Tongue (tissue), 3 donors: ENCODE measurements at places on chromosomes 7 and 10. TPM values are rescaled to one million over a fixed set of nuclear protein-coding genes. Genes with fewer than 3 reads are reported as not detected.

The RARRES2 gene
- total RNA-seq = 35.5 TPM

The ICA1 gene
- total RNA-seq = 4.6 TPM

The CYP3A7 gene
- total RNA-seq = 0.21 TPM

The H2BK1 gene
- not detected for total RNA-seq

The NOS3 gene
- 7.0 TPM for total RNA-seq

The LRWD1 gene
- total RNA-seq = 12.9 TPM

The TRIL gene
- total RNA-seq = 23.9 TPM

The HPSE2 gene
- 18.3 TPM for total RNA-seq

The GPR22 gene
- total RNA-seq = not detected

The EN2 gene
- total RNA-seq = not detected

The CHAT gene
- not detected for total RNA-seq

The SPOCK2 gene
- 8.3 TPM for total RNA-seq

The MEOX2 gene
- 53.2 TPM for total RNA-seq

The AS3MT gene
- total RNA-seq = 8.7 TPM

The THSD7A gene
- total RNA-seq = 10.6 TPM

The TCERG1L gene
- 0.31 TPM for total RNA-seq

The MYO3A gene
- total RNA-seq = 3.3 TPM

The MUC12 gene
- not detected for total RNA-seq

The MET gene
- total RNA-seq = 23.3 TPM

The CAV1 gene
- 248 TPM for total RNA-seq

The DKK1 gene
- 0.51 TPM for total RNA-seq

The DNAJC1 gene
- 29.4 TPM for total RNA-seq

The GPNMB gene
- total RNA-seq = 120 TPM

The MNX1 gene
- not detected for total RNA-seq

The NCF1 gene
- total RNA-seq = 0.82 TPM

The CUZD1 gene
- 0.31 TPM for total RNA-seq

The SPDYE5 gene
- total RNA-seq = not detected

The HERC4 gene
- total RNA-seq = 76.1 TPM

The KLLN gene
- total RNA-seq = 0.10 TPM

The AKAP9 gene
- 170 TPM for total RNA-seq

The ZDHHC6 gene
- 29.6 TPM for total RNA-seq
